ENCODE measurements at places on chromosomes 7 and 10.

GRCh38 chr7:82677493-82677892 lies 233.9 kb upstream of the CACNA2D1 start:
- peak; percentile 42 for DNase-seq

- DNase-seq, result no peak
These were observed 40.8 kb upstream of the TSPAN33 start for GRCh38 chr7:129103561-129104324.

DNA sequence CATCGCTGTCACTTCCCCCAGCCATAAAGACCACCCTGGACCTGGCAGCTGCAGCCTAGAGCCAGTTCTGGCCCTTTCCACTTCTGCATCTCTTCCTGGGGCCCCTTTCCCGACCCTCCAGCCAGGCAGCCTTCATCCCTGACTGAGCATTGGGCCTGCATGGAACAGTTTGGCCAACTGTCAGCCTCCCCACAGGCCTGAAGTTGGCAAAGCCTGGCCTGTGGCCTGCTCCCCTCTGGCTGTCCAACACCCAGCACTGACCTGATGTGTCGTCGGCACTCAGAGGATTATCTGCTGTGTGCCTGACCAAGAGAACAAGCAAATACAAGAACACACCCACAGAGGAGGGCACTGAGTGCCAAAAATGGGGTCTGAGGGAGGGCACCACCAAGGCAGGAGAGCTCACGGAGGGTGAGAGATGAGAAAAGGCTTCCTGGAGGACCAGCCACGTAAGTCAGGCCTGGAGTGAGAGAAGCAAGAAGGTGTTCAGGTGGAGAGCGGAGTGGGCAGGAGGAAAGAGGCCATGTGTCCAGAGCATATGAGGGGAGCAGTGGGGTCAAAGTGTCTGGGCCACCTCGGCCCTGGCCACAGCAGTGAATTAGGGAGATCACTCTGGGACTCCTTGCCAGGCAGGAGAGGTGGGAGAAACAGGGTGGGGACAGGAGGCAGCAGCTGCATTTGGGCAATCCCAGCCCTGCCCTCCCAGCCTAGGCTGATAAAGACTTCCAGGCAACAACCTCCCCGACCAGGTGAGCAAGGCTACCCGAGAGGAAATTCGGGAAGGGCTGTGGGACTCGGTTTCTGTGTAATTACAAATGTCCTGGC lies 4.5 kb downstream of the GPRIN2 start:
- no peak for DNase-seq

DNA sequence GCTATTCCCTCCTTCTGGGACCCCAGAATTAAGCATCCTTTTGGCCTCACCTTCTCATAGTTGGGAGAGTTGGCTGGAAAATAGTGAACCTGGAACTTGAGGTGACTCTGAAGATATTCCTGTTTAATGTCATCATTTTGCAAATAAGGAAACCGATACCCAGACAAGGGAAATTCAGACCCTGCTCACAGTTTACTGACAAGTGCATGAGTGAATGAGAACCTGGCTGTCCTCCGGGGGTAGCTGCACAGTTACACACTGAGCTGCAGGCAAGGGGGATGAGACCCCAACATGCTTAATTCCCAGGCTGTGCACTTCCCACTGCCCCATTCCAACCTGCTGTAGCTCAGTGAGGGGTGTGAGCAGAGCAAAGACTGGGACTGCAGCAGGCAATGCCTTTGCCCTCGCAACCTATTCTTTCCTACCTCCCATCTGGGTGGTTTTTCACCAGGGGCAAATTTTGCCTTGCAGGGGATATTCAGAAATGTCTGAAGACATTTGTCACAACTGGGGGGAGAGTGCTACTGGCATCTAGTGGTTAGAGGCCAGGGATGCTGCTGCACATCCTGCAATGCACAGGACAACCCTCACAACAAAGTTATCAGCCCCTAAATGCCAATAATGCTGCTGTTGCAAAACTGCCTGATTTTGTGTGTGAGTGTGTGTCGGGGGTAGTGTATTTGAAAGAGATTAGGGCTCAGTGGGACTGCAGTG lies 136.2 kb downstream of the SORCS3 start:
- no peak for DNase-seq

DNA sequence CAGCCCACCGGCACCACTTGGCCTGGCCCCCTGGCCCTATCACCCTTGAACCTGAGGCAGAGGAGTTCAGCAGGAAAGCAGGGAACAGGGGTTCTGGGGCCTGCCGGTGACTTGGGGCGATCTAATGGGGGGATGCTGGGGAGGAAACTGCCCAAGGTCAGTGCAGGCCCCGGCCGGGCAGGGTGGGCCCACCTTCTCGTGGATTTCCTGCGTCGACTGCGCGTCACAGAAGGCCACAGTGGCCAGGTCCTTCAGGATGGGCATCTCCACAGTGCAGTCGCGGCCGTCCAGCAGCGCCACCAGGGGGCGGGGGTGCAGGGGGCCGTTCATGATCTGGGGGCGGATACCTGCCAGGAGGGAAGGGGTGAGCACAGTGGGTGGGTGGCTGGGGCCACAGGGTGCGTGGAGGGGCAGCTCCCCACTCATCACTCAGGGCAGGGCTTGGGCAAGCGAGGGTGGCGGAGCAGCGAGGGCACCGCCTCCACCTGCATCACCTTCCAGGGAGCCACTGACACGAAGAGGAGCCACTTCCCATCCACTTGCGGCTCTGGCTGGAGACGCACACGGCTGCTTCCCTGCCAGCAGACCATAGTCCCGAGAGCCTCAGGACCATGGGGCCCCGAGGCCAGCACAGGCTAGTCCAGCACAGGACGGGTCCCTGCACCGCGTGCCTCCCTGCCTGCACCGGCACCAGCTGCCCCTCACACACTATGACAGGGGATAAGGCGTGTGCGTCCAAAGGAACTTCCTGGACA lies 61.4 kb downstream of the ZRANB1 start:
- no peak for DNase-seq

- no peak for DNase-seq
These were observed 263.2 kb downstream of the POU6F2 start for GRCh38 chr7:39240864-39241263.

DNA sequence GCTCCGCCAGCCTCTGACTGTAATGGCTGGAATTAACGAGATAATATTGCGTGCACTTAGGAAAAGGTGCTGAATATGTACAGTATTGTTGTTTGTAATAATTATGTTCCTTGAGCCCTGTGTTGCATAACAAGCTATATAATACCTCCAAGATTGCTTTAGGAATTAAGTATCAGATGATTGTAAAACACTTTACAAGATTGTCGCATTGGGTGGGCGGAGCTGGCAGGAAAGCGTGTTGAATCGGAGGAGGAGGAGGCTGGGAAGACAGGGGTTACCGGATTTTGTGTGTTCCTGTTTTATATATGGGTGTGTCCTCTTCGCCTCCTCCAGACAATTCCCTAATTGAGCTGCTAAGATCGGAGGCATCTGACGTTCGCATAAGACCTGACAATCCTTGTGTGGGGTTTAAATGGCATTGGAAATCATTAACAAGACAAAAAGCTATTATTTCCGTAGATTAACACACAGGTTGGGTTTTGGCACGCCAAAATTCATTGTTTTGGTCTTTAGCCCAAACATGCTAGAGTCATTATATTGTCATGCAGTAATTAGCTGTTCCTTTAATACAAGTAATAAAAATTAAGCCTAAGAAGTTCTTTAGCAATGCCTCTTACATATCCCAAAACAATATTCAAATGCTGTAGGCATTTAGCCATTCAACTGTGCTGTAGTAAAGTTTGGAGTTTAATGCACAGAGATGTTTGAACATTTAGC lies 192.9 kb upstream of the SH2B2 start:
- no peak for DNase-seq

- DNase-seq, result no peak
These were observed 214.5 kb downstream of the MBL2 start for GRCh38 chr10:52558090-52558489.

Data from central memory CD4-positive, alpha-beta T cell (primary cell).